Adipose tissue (tissue), 3 donors: ENCODE measurements at places on chromosomes 6 and 20. TPM values are rescaled to one million over a fixed set of nuclear protein-coding genes. Genes with fewer than 3 reads are reported as not detected.

The ELOVL4 gene
- not detected for polyA plus RNA-seq

The CRISP3 gene
- 3.1 TPM for polyA plus RNA-seq

The TNFAIP3 gene
- polyA plus RNA-seq, result 7.1 TPM

The FAM209B gene
- polyA plus RNA-seq, result 0.42 TPM

The WFDC10B gene
- polyA plus RNA-seq, result not detected

The SLC17A9 gene
- polyA plus RNA-seq, result 3.7 TPM

The DAAM2 gene
- 16.7 TPM for polyA plus RNA-seq

The ANGPT4 gene
- 4.2 TPM for polyA plus RNA-seq

The FAM83C gene
- not detected for polyA plus RNA-seq

The SNAI1 gene
- polyA plus RNA-seq, result 23.4 TPM

The GMDS gene
- 14.9 TPM for polyA plus RNA-seq

The PNLDC1 gene
- 0.07 TPM for polyA plus RNA-seq

The HMGN3 gene
- 85.5 TPM for polyA plus RNA-seq

The HAO1 gene
- polyA plus RNA-seq, result not detected

The TCEA2 gene
- polyA plus RNA-seq, result 17.2 TPM

The FOXP4 gene
- 8.3 TPM for polyA plus RNA-seq

The HECA gene
- 23.4 TPM for polyA plus RNA-seq

The LTA gene
- polyA plus RNA-seq, result 0.21 TPM

The TRAPPC3L gene
- 0.45 TPM for polyA plus RNA-seq

The CDC25B gene
- 6.6 TPM for polyA plus RNA-seq

The TTLL9 gene
- not detected for polyA plus RNA-seq

The MEP1A gene
- 0.05 TPM for polyA plus RNA-seq

The APOM gene
- 3.6 TPM for polyA plus RNA-seq

The OVOL2 gene
- polyA plus RNA-seq, result 5.7 TPM

The OPN5 gene
- polyA plus RNA-seq, result not detected

The PLG gene
- not detected for polyA plus RNA-seq

The SLC25A27 gene
- 11.0 TPM for polyA plus RNA-seq

The MMS22L gene
- 1.6 TPM for polyA plus RNA-seq

The ERVFRD-1 gene
- not detected for polyA plus RNA-seq

The DZANK1 gene
- 1.0 TPM for polyA plus RNA-seq

The OR2J1 gene
- polyA plus RNA-seq, result not detected

The TREML2 gene
- 0.67 TPM for polyA plus RNA-seq
